ENCODE measurements at places on chromosomes 6 and 20.

DNA sequence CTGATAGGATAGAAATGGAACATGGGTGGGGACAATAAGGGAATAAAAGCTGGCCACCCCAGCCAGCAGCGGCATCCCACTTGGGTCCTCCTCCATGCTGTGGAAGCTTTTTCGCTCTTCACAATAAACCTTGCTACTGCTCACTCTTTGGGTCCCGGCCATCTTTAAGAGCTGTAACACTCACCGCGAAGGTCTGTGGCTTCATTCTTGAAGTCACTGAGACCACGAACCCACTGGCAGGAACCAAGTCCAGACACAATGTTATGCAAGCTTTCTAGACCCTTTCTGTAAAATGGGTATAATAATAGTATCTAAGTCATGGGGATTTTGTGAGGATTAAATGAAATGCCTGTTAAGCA, 48.9 kb upstream of the EZR start:
- DNase-seq = no peak

DNA sequence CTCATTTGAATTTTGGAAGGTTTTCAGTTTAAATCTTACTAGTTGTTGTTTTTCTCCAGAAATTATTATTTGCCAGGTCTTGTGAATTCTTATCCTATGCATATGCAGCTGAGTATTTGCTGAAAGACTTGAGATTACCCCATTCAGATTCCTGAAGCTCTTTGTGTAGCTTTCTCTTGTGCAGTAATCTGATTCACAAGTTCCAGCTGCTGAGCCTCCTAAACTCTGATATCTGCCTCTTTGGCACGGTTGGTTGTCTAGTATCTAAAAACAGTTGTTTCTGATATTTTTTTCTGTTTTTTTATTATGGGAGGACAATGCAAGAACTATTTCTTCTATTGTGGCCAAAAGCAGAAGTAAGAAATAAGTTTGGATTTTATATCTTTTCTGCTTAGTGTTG, 863.9 kb upstream of the MANEA start:
- no peak for DNase-seq

GRCh38 chr6:159056432-159056831, 11.6 kb upstream of the TAGAP start:
- no peak for DNase-seq

DNA sequence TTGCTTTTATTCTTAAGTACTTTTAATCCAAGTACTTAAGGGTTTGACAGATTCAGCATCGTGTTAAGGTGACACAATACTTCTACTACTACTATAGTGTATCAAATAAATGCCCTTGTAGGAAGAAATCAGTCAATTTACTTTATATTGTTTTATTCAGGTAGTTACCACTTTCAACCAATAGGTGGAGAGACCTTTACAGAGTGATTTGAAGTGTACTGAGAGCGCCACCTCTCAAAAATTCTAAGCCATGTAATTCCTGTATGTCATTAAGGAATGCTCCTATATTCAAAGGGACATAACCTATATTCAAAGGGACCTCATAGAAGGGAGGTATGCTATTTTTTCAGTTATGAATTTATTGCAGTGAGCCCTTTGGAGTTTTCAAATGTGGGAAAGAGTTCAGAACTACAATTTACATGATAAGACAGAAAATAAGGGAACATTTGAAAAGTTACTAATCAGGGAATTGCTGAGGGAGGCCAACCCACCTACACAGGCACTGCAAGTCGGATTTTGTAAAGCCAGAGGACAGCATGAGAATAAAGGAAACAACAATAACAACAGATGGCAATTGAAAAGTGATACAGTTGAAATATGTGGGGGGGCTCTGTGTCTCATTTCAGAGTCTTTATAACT, 955.6 kb downstream of the TBC1D32 start:
- no peak for DNase-seq

GRCh38 chr6:17490724-17491123, 97.3 kb downstream of the CAP2 start:
- DNase-seq = no peak

DNA sequence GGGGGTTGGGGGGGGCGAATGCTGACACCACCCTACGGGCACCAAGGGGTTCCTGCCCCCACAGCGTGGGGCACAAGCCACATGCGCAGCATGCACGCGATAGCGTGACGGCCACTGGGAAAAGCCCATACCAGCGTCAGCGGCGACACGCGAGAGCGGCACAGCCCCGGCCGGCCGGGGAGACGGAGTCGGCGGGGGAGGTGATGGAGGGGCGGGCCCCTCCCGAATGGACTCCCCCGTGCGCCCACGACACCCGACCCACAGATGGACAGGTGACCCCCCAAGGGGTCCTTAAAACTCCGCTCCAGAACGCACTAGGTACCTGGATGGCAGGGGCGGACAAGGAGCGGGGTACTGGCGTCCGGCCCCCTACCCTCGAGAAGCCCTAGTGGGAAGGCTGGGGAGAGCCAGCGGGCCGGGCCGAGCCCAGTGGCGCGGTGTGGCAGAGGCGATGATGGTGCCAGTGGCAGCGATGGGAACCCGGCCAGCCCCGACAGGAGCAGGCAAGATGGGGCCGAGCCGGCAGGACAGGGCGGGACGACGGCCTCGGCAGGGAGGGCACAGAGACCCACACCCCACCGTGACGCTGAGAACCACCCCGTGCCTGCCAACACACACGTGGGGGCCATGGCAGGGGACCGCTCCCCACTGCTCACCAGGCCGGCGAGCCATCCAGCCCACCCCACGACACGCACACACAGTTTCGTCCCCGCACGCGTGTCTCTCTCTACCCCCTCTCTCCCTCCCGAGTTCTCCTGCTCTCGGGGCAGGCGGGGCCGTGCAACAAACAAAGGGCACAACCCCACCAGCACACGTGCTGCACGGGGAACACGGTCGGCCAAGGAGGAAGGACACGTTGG, 1959.8 kb upstream of the DEFB115 start:
- DNase-seq = no peak
